ENCODE measurements at places on chromosomes 1 and 21.

- no peak for DNase-seq
Measured at GRCh38 chr1:164760569-164760968, 201.6 kb downstream of the PBX1 start.

- no peak for DNase-seq
Measured at GRCh38 chr1:230753191-230753585, 6.0 kb downstream of the CAPN9 start.

GRCh38 chr1:203408486-203409481, 57.9 kb upstream of the FMOD start:
- DNase-seq = no peak

DNA sequence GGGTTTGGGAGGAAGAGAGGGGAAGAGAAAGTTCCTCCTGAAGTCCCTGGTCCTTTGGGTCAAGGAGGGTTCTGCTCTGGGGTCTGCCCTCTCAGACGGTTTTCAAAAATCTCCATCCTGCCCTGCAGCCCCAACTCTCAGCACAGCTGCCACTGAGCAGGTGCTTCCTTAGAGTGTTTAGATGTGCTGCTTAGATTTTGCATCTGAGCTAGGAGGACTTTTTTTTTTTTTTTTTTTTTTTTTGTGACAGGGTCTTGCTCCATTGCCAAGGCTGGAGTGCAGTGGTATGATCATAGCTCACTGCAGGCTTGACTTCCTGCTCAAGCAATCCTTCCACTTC, 324.9 kb upstream of the POU3F1 start:
- no peak for DNase-seq

DNA sequence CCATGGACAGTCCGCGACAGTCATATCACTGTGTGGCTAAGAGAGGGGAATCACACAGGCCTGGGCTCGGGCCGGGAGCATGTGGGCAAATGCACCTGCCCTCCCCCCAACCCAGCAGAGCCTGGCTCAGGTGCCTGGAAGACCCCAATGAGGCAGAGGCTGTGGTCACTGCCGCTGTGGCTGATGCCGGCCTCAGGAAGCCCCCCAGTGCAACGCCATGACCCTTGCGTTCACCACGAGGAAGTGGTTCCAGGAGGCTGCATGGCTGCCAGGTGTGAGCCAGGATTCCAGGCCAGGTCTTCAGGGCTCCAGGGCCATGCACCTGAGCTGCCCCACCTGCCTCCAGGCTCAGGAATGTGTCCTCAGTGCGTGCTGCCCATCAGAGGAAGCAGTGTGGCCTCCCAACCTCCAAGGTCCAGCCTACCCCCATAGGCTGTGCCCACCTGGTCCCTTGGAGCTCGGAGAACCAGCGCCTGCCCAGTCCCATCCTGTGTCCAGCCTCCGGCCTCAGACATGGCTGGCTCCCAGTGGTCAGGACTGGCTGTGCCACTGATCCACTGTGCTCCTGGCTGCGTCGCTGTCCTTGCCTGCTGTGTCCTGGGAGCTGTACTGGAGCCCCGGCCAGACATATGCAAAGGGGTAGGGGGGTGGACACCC, 8.0 kb downstream of the ARHGEF16 start:
- DNase-seq = no peak

GRCh38 chr1:88284066-88284465, 400.0 kb upstream of the PKN2 start:
- DNase-seq = no peak

DNA sequence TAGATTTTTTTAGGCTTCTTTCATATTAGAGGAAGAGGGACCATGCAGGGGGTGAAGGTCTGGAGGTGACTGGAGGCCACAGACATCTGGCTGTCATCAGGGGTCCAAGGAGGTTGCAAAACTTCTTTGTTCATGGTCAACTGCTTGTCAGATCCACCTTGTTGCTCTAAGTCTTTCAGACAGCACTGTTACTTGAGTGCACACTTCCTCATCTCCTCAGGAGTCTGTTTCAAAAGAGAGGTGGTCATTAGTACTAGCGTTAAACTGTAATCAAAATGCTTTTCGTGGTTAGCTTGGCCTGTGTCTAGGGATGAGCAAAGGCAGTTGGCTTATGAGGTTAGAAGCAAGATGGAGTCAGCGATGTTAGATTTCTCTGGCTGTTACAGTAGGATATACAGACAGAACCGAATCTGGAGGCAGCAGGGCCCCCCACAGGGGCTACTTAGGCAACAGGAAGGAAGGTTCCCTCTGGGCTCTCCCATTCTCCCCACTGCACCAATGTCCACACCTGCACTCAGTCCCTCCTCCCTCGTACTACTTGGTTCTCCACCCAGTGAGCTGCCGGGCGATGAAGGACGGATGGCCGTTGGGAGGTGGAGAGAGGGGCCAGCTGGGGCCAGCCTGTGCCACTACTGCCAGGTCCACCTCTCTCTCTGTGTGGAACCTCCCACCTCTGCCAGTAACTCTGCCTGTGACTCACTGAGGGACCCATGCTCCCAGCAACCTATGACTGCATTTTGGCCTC, 57.2 kb downstream of the TOR1AIP2 start:
- no peak for DNase-seq

DNA sequence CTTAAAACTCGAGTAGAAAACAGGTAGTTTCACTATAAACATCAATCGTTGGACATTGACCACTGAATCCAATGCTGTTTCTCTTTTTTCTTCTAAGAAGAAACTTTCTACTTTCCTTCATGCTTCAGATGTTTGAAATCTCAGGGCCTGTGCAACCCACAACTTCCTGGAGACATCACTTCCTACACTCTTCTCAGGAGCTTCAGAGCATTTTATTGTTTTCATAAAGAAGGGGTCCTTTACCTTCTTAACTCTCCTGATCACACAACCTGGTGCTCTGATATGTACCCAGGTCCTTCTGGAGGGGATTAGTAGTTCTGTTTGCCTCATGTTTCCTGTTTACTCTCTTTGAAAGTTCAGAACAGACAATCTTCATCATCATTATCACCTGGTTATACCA, 113.0 kb upstream of the VAV3 start:
- no peak for DNase-seq

DNA sequence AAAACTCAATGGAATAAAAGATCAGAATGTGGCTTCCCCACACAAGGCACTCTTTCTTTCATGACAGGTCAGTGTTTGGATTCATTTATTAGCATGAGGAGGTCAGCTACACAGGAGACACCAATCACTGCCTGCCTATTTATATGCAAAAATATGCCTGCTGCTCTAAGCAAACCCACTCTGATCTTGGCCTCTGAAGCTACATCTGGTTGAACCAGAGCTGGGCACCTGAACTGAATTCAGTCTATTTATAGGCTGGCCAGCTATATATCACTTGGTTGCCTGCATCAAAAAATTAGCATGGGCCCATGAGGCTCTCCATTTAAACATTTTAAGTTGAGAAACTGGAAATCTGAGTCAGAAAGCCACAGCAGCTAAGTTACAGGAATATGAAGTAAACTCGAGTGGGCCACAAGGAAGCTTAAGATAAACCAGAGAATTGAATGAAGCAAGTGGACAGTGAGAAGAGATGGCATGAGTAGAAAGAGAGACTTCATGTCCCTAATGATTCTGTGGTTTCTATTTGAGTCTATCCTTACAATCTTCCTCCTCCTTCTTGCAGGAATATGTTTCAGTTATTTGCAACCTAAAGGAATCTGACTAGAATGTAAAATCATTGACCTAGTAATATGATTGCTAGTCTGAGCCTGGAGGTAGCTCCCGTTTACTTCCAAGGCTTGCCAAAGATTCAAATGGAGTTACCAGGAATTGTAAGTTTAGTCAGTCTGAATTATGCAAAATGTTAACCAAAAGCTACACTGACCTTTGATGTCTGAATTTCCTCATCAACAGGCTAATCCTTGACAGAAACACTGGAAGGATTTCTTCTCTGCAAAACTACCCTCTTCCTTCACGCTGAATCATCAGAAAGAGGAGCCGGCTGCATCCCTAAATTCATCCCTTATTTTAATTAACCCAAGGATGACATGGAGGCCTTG, 17.7 kb downstream of the DDAH1 start:
- DNase-seq = no peak

Data from T-helper 1 cell (primary cell).